ENCODE measurements at places on chromosomes 12 and 14. TPM values are rescaled to one million over a fixed set of nuclear protein-coding genes. Genes with fewer than 3 reads are reported as not detected.
A peak's percentile ranks its signal among the peaks of the same experiment; 100 is the strongest.

DNA sequence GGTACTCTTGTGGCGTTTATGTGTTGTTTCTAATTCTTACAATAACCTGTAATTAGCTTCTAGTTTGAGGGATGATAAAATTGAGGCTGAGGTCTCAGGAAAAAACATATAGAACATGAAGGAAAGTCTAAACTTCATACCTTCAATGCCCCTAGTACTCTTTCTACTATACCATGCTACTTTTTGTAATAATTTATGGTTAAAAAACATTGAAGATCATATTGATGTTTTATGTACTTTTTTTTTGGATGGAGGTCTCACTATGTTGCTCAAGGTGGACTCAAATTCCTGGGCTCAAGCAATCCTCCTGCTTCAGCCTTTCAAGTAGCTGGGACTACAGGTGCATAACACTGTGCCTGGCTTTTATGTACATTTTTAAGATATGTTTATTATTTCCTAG lies 13.8 kb downstream of the G2E3 start:
- DNase-seq = no peak

DNA sequence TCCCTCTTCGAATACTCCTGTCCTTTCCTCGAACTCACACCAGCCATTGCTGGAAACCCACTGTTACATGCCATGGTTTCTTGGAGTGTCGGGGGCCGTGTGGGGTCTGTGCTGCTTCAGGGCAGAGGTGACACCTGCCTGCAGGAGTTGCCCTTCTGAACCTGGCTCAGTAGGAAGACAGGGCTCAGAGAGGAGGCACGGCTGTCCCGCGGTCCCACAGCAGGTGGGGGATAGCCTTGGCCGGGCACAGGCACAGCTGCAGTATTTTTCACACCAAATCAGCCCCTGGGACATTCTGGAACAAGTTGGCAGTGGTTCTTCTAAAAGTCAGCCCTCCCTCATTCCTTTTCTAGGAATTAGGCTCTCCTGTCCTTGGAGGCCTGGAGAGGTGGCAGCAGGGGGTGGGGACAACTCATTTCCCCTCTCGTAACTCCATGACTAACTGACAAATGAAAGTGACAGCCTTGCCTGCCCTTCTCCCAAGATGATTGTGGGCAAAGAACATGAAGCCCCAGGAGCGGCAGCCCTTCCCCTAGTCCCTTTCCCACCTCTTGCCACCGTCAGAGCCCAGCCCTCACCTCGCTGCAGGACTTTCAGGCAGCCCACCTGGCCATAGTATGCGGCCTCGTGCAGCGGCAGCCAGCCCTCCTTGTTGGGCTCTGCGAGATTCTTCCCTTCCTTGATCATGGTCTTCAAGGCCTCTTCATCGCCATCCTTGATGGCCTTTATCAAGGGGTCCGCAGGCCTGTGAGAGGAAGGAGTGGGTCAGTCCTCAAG lies 22.4 kb downstream of the ASB2 start:
- DNase-seq = no peak

The KRT73 gene
- total RNA-seq = not detected

DNA sequence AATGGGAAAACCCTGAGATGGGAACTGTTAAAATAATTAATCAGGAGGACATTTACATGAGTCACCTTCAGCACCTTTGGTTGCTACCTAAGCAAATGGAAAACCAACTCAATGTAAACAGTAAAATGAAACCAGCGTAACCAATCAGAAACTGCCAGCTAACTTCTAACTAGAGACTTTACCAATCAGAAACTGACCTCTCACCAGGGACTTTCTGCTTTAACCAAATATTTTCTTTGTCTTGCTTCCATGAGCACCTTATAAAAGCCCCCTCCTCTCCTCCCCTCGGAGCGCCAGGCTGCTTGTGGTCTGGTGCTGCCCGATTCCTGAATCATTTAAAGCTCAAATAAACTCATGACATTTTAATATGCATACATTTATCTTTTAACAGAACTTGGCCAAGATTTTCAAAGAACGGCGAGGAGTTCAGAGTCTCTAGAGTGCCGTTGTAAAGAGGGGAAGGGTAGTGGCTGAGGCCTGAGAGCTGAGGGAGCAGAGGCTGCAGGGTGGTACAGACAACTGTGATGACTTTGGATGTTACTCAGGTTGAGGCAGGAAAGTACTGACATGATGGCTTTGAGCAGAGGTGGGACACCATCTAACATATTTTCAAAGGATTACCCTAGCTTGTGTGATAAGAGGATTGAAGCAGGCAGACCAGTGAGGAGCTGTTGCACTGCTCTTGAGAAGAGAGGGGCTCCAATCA lies 183.6 kb downstream of the CRADD start:
- peak; percentile 45 for DNase-seq

The RNASE1 gene
- 270 TPM for total RNA-seq

The RNU7-1 gene
- not detected for total RNA-seq

DNA sequence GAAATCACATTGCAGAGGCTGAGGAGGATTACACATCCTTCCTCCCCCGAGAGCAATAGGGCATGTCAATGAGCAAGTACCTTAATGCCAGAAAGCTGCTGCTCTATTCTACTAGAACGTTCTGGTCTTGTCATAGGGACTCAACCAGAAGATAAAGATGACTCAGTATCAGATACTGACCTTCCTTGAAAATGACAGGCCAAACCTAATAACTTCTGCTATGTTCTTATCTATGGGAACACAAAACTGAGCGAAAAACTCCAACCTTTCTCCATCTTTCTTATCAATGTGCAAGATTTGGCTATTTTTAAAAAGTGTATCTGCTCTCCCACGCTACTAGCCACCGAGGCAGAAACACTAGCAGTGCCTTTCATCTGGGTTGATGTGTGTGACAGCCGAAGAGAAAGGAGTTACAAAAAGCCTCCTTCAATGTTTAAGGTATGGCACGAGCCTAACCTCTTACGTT lies 5.5 kb downstream of the CCDC92 start:
- no peak for DNase-seq

The ERC1 gene
- 57.7 TPM for total RNA-seq

The AMDHD1 gene
- not detected for total RNA-seq

DNA sequence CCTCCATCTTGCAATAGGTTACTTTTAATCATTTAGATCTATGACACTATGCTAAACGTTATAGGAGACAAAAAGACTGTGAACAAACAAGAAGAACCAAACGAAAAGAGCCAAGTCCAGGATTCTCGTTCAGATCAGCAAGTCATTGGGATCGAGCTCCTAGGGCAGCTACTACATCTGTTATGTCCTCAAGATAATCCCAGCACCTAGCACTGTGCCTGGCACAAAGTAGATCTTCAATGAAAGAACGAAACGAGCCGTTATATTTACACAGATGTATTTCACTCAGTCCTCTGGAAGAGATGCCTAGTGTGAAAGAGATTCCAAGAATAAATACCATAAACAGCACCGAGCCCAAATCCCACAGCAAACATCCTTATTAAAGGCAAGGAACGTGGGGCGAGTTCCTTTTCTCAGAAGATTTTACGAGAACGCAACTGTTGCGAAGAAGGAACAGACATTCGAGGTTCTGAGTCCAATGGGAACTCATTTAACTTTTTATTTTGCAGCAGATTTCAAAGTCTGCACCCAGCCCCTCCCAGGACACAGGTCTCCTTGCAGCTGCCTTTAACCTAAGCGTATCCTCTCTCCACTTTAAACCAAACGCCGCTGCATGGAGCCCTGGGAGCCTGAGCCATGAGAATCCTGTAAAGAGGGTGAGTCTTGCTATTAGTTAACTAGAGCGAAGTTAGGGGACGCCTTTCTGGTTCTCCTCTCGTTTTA lies 544 bp upstream of the TDP1 start:
- no peak for DNase-seq

The AKAP6 gene
- total RNA-seq = 21.3 TPM

DNA sequence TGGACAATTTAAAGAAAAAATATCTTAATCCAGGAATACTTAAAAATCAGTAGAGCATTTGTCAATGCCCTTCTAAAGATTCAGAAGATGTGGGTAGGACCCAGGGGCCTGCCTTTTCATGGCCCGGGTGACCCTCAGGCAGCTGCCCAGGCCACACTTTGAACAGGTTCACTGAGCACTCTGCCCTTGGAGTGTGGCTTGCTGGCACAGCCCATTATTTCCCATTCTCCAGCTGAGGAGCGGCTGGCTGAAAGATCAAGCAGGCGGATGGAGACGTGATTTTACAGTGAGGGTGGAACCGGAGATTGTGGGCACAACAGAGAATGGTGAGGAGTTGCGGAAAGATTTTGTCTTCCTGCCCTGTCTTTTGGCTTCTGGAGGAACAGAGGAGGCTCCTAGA lies 7.1 kb upstream of the PRPH start:
- no peak for DNase-seq

DNA sequence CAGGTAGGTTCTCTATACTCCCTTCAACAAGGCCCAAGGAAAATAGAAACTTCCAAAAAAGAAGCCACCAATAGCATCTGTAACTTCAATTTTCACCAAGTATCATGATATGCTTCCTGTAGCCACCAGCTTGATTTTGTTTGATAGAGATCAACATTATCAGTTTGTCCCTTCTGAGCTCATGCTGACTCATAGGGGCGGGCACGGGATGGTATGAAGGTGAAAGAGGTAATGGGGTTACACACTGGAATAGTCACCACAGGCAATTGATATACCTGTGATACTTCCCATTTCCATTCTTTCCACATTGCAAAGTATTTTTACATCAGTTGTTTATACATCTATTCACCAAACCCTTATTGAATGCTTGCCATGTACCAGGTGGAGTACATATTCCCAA lies 134.1 kb downstream of the KCNA5 start:
- DNase-seq = no peak

- DNase-seq = no peak
These were observed 9.7 kb downstream of the GLTP start for GRCh38 chr12:109870648-109871047.

DNA sequence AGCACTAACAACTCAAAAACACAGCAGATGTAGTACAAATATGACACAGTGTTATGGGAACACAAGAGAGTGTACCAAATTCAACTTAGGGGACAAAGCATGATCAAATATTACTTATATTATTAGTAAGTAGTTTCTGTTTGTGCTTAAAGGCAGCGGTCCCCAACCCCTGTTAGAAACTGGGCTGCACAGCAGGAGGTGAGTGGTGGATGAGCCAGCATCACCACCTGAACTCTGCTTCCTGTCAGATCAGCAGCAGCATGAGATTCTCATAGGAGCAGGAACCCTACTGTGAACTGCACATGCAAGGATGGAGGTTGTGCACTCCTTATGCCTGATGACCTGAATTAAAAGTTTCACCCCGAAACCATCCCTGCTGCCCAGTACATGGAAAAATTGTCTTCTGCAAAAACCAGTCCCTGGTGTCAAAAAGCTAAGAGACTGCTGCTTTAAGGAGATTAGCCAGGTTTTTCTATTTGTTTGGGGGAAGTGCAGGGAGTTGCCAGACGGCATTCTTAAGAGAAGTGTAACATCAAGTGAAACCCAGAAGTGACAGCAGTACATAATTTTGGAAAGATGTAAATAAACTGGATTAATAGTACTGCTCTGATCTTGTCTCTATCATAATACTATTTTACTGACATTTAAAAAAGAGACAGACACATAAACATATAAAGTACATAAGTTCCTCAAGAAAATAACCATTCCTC lies 26.7 kb downstream of the GTF2A1 start:
- no peak for DNase-seq

The PPP1R36 gene
- 0.83 TPM for total RNA-seq

The TEAD4 gene
- total RNA-seq = 22.4 TPM

The TMEM63C gene
- 1.4 TPM for total RNA-seq

The EPYC gene
- total RNA-seq = not detected

DNA sequence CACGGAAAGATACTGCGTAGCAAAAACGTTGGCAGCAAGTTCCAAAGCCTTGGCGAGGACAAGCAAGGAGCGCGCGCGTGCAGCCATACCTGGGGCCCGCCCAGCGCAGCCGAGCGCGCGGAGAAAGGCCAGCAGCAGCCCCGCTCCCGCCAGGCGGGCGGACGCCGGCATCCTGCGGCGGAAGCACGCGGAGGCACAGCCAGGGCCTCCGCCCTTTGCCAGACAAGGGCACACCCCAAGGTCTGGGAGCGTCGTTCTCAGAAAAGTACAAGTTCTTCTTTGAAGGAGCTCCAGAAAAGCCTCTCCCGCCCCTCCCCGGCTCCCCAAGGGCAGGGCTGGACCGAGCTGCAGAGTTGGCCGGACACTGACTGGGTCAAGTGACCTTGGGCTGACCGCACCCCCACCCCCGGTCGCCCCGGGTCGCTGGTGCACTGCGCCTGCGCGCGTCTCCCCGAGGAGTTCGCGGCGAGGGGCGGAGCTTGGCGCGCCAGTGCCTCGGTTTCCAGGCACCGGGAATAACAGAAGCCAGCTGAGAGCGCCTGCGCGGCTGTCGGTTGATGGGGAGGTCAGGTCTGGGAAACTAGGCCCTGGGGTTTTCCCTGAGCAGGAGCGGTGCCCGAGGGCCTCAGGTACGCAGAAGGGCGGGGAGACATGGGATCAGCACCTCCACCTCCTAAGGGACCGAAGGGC lies at the start of gene ZC2HC1C:
ZC2HC1C (plus strand) TSS at position 521 of the 690 bp plus-strand sequence. CDS start 933 bp downstream, outside the sequence.
- peak; percentile 98 for DNase-seq

DNA sequence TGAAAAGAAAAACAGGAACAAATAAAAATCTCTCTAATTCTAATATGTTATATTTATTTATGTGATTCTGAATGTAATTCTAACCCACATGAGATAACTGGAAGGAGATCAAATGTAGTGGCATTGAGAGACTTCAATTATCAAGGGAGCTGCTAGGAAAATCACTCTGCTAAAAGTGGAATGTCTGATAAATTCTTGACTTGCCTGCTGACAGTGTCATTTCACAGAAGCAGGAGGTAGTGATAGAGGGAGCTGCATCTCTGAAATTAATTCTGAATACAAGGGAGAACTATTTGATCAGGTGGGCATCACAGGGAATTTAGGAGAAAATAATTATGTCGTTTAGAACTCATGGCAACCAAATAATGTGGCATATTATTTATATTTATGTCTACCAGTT lies 303.6 kb downstream of the BCAT1 start:
- DNase-seq = no peak

The EPS8 gene
- total RNA-seq = 79.4 TPM

DNA sequence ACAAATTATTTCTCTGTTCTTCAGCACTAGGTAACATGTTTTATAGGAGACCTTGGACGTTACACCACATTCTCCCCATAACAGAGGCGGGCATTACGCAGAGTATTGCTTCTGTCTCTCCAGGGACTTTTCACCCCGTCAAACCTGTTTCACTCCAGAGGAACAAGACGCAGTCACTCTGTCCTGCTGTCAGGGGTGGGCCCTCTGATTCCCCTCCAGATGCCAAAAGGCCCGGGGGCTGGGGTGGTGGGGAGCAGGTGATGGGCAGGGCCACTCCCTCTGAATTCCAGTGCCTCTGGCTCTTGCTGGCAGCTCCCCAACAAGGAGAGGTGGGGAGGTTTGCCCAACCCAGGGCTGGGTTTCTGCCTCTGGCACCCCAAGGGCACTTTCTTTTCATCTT lies 71.9 kb downstream of the NTF3 start:
- DNase-seq = no peak

The CLEC7A gene
- 4.6 TPM for total RNA-seq

GRCh38 chr14:67166450-67166853 lies 22.8 kb upstream of the GARIN2 start:
- DNase-seq = no peak
